NCI-H1417 (cell line): ENCODE measurements at places on chromosomes 1 and 21.

DNA sequence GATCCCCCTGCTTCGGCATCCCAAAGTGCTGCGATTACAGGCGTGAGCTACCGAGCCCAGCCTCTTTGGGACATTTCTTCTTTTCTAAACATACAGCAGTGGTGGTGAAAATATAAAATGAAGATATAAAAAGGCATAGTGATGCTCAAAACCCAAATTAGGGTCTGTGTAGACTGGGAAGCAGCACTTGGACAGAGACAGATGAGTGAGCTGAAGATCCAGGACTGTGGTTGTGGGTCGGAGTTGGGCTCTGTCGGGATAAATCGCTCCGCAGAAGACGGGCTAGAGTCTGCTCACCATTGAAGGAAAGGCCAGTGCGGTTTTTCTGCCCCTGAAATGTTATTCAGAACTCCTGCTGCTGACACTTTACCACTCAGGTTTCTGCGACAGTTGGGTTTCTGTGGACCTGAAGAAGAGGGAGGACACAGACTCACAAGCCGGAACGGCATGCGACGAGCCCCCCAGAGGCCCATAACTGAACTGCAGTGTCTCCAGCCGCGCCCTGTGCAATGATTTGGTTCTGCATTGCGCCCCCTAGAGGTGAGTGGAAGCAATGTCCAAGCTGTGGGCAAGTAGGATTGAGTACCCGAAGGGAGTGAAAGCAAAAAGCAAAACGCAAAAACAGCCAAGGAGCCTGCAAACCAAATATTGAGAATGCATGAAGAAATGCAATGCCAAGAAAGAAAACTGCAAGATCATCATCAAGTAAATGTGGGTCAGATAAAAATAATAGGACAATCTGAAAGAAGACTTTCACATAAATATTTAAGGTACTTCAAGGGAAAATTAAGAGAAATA is 66.6 kb downstream of the GABPA start:
- no peak for DNase-seq

- DNase-seq = no peak
Observed at GRCh38 chr21:15365751-15366392, 301.1 kb upstream of the NRIP1 start.

- no peak for DNase-seq
Observed at GRCh38 chr1:86779308-86780191, 75.2 kb downstream of the SH3GLB1 start.

- DNase-seq = no peak
Observed at GRCh38 chr1:89931964-89932363, 62.9 kb upstream of the ZNF326 start.

GRCh38 chr1:215458104-215458503 is 109.0 kb upstream of the KCTD3 start:
- DNase-seq = no peak

GRCh38 chr1:181603735-181604410 is 120.6 kb downstream of the CACNA1E start:
- DNase-seq = no peak

- no peak for DNase-seq
Observed at GRCh38 chr1:57451516-57451915, 27.7 kb upstream of the DAB1 start.

GRCh38 chr1:28517649-28517999 is 11.8 kb downstream of the RCC1 start:
- no peak for DNase-seq

- peak; percentile 86 for DNase-seq
Observed at GRCh38 chr1:47881505-47882442, 115.4 kb downstream of the TRABD2B start.

GRCh38 chr1:85158910-85159309 is 41.9 kb downstream of the SYDE2 start:
- DNase-seq = peak; percentile 6

DNA sequence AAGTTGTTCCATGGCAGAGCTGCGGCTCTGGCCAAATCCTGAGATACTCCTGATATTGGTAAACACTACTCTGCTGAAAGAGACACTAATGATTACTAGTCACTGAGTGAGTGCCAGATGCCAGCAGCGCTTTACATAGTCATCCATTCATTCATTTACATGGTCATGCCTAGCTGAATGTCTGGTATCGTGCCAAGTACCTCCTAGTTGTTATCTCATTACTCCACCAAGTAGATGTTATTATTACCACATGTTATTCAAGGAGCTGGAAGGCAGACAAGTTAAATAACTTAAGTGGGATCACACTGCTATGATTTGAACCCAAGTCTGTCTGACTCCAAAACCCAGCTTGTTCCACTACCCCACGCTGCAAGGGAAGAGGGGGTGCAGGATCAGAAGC is 4.7 kb downstream of the OLFML2B start:
- no peak for DNase-seq

GRCh38 chr1:17588048-17588871 is 48.8 kb downstream of the ARHGEF10L start:
- peak; percentile 76 for DNase-seq

DNA sequence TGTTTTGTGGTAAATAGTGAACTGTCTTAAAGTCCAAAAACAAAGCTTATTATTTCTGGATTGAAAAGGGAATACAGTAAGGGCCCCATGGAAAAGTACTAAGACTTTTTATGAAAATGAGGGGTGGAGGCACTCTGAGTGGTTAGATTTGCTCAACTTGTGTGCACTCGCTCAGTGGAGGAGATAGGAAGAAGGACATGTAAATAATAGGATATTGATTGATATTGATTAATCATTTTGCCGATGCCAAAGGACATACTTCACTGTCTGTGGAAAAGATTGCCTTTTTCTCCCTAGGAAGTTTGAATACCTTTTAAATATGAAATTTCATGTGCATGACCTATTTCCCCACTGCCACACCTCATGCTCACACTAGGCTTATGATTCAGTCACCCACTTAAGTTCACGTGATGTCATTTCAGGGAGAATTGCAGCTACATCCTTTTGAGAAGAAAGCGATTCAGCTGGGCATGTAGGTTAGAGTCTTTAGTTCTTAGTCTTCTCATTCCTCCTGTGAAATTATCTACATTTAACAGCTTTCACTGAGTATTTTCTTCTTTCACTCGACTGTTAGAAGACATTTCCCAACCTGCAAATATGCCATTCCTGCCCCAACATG is 5.0 kb downstream of the MTR start:
- no peak for DNase-seq

GRCh38 chr1:218301217-218301616 is 16.1 kb downstream of the RRP15 start:
- no peak for DNase-seq

DNA sequence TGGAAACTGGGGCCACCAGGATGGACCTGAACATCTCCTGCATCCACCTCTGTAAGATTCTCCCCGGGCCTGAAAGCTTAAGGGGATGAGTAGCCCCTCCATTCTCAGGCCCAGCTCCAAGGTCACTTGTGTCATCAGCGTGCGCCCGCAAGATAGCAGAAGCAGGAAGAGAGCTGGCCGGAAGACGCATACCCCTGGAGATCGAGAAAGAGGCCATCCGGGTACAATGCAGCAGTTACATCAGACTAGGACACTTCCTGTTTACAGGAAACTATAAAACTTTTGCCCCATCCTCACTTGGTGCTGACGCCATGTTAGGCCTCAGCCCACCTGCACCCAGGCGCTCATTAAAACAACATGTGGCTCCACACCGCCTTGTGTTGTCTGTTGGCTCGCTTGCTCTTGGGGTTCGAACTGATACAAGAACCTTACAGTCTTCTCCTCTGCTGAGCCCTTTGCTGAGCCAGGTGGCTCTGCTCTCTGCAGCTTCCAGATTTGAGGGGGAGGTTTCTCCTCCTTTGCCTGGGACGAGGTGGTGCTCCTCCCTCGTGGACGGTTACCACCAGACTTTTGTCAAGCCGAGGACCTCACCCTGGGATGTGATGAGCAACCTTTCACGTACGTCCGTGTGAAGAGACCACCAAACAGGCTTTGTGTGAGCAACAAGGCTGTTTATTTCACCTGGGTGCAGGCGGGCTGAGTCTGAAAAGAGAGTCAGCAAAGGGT is 277.5 kb upstream of the C1orf174 start:
- DNase-seq = no peak

DNA sequence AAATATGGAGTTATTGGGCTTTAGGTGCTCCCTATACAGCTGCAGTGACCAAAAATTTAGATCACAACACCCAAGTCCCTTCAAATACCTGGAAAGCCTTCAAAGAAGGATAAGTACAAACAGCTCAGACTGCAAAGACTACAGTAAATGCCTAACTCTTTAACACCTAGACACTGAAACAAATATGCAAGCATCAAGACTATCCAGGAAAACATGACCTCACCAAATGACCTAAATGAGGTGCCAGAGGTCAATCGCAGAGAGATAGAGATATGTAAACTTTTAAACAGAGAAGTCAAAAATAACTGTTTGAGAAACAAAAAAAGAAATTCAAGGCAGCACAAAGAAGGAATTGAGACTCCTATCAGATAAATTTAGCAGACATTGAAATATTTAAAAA is 753.8 kb upstream of the B3GALT2 start:
- DNase-seq = no peak

GRCh38 chr1:38512789-38513188 is 346.8 kb downstream of the RRAGC start:
- peak; percentile 29 for DNase-seq

- DNase-seq = no peak
Observed at GRCh38 chr21:46183910-46184624, at the start of gene SPATC1L. TSS of gene SPATC1L (minus strand) at chr21:46184459. CDS start at chr21:46182816, 1,643 bp downstream.

DNA sequence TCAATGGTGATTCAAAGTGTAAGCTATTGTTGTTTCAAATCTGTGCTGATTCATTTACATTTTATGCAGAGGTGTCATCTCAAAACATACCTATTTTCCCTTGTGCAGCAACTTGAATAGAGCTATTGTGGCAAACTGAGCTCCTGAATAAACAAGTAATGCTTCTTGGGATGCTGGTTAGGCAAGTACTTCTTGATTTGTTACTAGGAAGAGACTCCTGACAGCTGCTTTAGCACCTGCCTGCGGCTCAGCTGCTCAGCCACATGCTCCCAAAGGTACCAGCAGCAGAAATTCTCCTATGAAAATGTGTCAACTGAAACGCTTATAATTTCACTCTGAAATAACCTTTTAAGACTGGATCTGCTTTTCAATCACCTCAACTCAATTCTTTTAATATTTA is 352.3 kb downstream of the RYR2 start:
- DNase-seq = no peak

- DNase-seq = no peak
Observed at GRCh38 chr1:240293706-240294105, 202.0 kb downstream of the FMN2 start.

DNA sequence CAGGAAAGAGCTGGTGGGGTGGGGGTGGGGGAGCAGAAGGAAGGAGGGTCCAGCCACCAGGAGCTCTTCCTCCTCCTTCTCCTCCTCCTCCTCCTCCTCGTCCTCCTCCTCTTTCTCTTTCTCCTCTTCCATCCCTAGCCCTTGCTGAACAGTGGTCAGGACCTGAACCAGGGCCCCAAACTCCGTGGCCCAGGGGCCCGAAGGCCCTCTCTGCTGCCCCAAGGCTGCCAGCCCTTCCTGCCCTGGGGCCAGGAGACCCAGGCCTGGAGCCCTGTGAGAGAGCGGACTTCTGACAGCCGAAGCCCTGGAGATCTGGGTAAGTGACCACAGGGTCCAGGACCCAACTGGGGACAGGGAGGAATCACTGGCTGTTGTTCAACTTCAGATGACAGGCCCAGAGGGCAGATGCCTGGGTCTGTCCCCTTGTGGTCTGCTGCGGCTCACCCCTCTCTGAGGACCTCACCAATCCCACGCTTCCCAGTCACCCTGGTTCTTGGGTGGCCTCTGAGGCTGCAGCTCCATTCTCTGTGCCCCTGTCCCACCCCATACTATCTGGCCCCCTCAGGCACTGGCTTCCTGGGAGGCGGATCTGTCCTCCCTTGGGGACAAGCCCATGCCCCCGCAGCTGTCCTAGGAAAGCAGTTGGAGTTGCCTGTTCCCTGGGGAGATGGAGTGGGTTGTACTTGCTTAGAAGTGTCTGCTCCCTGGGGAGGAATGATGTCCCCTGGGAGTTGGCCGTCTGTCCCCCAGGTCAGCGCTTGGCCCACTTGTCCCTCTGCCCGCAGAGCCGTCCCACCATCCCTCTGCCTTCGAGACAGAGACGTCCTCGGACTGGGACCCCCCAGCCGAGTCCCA is 51.8 kb downstream of the VWA5B1 start:
- no peak for DNase-seq

DNA sequence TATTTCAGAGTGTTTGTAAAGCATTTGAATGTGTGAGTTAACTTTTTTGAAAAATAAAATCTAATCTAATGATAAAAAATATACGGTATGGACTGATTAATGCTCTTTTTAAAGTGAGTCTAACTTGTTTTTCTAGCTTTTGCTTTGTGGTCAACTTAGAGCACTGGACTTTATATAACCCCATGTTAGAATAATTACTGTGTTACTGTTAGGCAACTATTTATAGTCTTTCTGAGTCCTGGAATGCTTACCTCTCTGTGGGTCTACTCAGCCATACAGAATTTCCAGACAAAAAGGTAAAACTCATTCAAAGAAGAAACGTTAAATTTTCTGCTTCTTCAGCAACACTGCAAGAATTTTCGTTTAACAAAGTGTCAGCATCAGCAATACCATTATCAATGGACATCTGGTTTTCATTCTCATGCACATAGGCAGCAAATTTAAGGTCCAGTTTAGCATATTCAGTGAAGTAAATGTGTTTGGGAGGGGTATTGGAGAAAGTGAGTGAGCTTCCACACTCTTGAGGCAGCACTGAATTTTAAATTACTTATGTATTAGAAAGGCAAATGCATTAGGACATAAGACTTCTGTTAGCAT is 664.7 kb upstream of the NEGR1 start:
- no peak for DNase-seq

DNA sequence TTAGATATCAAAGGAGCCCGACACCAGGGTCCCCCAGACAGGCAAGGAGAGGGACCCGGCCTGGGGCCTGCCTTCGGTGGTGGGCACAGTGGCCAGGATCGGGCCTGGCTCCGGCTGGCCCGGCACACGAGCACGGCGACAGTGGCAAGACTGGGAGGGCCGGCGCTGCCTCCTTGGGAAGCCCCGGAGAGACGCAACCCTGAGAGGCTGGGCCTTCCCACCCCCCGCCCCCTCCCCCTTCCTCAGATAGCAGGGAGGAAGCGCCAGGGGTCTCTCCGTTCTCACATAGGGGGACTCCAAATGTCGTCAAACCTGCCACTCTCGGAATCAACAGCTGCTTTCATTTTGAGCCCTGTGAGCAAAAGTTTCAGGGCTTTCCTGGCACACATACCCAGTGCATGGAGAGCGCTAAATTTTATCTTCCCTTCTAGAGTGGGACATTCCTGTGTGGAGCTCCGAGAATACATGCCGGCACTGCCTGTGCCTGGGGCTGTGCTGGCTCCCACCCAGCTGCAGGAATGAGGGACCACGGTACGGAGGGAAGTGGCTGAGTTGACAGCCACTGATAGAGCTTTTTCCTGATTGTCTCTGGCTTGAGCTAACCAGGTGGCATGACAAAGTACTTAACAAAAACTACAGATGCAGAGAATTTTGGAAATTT is 62.4 kb downstream of the CD247 start:
- DNase-seq = no peak

GRCh38 chr1:186768906-186769305 is 59.8 kb upstream of the PLA2G4A start:
- DNase-seq = no peak

DNA sequence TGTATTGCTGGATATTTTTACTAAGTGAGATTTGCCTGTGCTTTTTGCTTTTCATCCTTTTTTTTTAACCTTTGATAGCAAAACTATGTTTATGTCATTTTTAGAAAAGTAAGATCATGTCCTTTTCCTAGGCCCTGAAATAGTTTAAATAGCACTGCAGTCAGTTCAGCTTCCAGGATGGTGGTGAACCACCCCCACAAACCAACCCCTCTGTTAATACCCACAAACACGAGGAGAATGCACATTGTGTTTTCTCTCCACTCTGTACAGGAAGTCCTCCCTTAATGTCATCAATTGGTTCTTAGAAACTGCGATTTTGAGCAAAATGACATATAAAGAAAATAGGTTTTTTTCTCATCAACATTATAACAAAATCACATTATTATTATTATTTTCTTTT is 117.7 kb upstream of the DSCAM start:
- no peak for DNase-seq
